Mesothelial cell of epicardium (in vitro differentiated cells): ENCODE measurements at places on chromosomes 7 and 10. TPM values are rescaled to one million over a fixed set of nuclear protein-coding genes. Genes with fewer than 3 reads are reported as not detected.

DNA sequence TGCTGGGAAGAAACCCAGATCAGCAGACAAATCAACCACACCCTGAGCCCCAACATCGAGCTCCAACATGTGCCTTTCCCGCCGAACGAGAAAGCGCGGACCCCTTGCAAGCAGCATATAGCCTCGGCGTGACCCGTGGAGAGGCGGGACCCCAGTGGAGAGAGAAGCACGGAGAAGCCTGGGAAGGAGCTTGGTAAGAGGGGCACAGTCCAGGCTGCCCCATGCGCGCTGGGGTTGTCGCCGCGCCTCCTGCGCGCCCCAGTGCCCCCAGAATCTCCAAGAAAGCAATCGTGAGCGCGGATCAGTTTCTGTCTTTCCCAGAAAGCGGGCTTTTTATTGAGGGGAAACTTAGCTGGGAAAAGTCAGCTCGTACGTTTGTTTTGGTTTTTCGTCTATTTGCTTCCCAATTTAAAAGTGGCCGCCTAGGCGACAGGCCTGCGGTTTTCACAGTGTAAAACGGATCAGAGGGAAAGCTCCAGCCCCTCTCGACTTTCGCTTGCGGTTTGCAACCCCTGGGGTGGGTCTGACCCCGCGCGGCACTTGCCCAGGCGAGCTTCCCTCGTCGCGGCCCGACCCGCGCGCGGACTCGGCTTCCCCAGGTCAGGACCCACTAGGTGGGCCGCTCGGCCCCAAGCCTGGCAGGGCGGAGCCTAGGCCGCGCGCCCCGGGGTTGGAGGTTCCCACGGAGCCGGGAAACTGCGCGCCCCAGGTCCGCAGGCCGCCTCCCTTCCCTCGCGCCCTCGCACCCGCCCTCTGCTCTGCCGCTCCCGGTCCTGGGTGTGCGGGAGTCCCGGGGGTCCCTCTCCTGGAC is 31.1 kb downstream of the SKIDA1 start:
- DNase-seq, result peak; percentile 39

GRCh38 chr10:77421591-77421990 is 216.0 kb downstream of the KCNMA1 start:
- DNase-seq, result no peak

GRCh38 chr10:95756041-95756761 is at the start of gene ENTPD1:
ENTPD1 (plus strand) TSS chr10:95756163; CDS start chr10:95756240, 77 bp downstream.
- DNase-seq, result no peak

DNA sequence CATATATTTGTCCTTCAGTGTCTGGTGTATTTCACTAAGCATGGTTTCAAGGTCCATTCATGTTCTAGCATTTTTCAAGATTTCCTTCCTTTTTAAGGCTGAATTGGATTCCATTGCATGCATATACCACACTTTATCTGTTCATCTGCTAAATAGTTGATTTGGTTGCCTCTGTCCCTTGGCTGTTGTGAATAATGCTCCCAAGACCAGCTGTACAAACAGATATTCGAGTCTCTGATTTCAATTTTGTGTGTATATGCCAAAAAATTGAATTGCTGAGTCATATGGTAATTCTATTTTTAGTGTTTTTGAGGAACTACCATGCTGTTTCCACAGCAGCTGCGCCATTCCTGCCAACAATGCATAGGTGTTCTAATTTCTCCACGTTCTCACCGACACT is 216.4 kb downstream of the NRG3 start:
- DNase-seq, result no peak

- peak; percentile 50 for DNase-seq
Observed at GRCh38 chr10:930625-931325, 730 bp downstream of the LARP4B start.

GRCh38 chr7:140694592-140694991 is 1.9 kb upstream of the NDUFB2 start:
- no peak for DNase-seq

EN2 gene
- total RNA-seq, result not detected in 3 replicates

MMP21 gene
- total RNA-seq, result 0.18 to 0.27 TPM (median 0.23 TPM) in 3 replicates

PRXL2A gene
- 93.9 to 101 TPM (median 97.0 TPM) in 3 replicates for total RNA-seq

EPHA1 gene
- 23.2 to 28.8 TPM (median 27.3 TPM) in 3 replicates for total RNA-seq

CPN1 gene
- total RNA-seq, result not detected in 3 replicates

BMPER gene
- total RNA-seq, result 1.7 to 3.0 TPM (median 2.1 TPM) in 3 replicates

RET gene
- total RNA-seq, result 0.88 to 2.2 TPM (median 2.1 TPM) in 3 replicates

ZSCAN25 gene
- total RNA-seq, result 24.1 to 27.8 TPM (median 26.6 TPM) in 3 replicates
